Activated naive CD4-positive, alpha-beta T cell treated with Interleukin-2 at 50 U/mL for 16 hours (primary cell): ENCODE measurements at places on chromosomes 12 and 14.

GRCh38 chr12:102885043-102885932 is 31.8 kb downstream of the PAH start:
- no peak for DNase-seq

GRCh38 chr12:50720501-50720900 is 43.4 kb upstream of the ATF1 start:
- no peak for DNase-seq

DNA sequence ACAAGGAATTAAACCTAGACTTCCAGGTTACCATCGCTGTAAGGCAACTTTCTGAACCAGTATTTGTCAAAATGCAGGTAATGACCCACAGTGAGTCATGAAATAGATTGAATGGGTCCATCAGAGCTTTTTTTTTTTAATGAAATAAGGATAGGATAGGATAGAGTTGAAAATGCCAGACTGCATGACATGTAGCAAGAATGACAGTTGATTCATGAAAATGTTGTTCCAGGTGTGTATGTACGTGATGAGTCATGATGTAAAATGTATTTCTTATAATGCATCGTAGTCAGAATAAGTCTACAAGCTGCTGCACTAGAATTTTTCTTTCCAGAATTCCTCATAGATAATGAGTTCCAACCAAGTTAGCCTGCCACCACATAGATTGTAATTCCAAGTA is 184.4 kb upstream of the BCL2L14 start:
- no peak for DNase-seq

DNA sequence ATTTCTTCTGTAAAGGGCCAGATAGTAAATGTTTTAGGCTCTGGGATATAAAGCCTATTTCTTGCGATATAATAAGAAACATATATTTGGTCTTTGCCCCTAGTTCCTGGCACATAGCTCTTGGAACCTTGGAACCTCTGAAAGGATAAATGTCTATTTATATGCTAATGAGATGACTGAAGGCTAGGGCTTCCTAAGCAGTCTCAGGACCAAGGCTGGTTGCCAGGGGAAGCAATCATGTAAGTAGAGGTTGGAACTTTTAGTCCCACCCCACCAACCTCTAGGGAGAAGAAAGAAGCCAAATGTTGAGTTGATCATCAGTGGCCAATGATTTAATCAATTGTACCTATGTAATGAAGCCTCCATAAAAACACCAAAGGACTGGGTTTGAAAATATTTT is 26.6 kb upstream of the NFYB start:
- DNase-seq: no peak

GRCh38 chr14:92905667-92906066 is 17.3 kb upstream of the CHGA start:
- DNase-seq: no peak

DNA sequence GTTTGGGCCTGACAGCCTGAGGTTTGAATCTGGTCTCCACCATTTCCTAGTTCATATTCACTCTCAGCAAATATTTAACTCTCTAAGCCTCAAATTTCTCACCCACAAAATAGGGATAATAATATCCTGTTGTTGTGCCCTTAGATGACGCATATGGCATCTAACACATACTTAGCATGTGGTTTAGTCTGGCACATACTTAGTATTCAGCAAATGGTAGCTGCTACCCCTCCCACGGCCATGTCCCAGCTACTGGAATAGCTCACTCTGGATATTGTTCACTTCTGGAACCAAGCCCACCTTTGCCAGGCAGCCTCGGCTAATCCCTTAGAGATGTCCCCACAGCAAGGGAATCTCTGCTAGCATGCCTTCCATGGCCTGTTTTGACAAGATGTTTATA is 53.3 kb downstream of the BICD1 start:
- no peak for DNase-seq

- no peak for DNase-seq
Observed at GRCh38 chr14:51442513-51443175, 202.6 kb downstream of the TMX1 start.

DNA sequence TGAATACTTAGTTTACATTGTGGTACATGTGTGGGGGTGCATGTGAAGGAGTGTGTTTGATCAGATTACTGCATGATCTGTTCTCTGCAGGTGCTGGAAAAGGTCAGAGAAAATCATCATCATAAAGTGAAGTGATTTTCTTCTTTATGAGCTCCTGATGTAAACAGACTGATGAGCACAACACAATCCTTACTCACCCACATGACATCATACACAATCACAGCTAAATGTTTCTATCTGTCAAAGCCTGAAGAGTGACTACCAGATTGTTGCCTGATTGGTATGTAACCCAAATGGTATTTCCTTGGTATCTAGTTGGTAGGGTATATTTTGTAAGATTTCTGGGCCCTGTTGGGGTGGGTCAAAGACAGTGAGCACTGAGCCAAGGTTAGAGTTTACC is 270.8 kb downstream of the FOXG1 start:
- DNase-seq: no peak

- no peak for DNase-seq
Observed at GRCh38 chr12:69533844-69534243, 51.4 kb upstream of the CCT2 start.

- no peak for DNase-seq
Observed at GRCh38 chr12:126926023-126926594, 1340.9 kb upstream of the TMEM132C start.

DNA sequence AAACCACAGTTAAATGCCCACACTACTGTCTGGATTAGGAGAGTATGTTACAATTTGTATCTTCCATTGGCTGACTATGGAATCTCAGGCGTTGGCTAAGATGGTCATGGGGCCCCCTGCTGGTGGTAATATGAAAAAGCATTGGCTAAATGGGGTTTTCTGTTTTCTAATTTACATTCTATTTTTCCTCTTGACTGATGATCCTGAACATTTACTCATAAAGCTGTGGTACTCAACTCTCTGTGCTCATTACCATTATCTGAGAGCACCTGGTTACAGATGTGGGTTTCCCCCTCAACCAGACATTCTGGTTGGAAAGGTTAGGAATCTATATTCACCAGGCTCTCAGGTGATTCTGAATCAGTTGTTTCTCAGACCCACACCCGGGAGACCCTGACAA is 64.8 kb downstream of the WSCD2 start:
- DNase-seq: peak; percentile 4

GRCh38 chr12:70849265-70849960 is 71.1 kb downstream of the PTPRR start:
- DNase-seq: no peak

DNA sequence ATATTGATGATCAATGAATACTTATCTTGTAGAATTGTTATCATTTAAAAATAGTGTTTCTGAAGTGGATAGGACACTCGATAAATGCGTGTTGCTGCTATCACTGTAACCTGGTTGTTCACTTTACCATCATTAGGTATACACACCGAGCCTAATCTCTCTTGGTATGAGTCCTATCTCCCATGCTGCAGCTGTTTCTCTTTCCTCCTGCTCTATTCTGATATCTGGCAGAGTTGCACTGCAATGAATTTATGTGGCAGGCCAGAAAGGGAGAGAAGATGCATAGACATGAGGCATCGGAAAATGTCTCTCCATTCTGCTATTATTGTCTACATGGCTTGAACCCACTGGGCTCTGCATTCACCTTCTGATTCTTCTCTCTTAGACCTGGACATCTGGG is 26.7 kb downstream of the KCNK10 start:
- no peak for DNase-seq

GRCh38 chr14:70955543-70956480 is 48.6 kb downstream of the PCNX1 start:
- DNase-seq: peak; percentile 37

- no peak for DNase-seq
Observed at GRCh38 chr14:88607829-88608228, 45.0 kb downstream of the ZC3H14 start.

DNA sequence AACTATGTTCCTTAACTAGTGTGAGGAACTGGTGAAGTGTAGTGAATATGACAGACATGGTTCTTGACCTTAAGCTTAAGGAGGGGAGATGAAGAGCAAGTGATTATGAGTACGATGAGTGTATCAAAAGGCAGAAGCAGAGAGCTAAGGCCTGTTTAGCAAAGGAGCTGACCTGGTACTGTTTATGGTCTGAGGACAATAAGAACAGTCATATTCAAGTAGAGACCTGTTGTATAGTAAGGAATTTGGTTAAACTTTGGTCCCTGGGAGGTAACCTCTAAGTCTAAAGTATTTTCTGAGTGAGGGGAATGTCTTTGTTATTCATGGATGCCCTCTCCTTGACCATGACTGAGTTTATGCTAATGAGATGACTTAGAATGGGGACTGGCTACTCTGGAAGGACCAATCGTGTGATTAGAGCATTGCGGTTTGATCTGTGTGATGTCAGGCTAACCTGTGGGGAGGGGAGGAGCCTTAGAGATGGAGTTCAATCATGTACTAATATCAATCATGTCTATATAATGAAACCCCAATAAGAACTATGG is 389.3 kb downstream of the BMP4 start:
- DNase-seq: no peak

GRCh38 chr14:53006931-53007562 is 56.2 kb upstream of the FERMT2 start:
- DNase-seq: no peak

DNA sequence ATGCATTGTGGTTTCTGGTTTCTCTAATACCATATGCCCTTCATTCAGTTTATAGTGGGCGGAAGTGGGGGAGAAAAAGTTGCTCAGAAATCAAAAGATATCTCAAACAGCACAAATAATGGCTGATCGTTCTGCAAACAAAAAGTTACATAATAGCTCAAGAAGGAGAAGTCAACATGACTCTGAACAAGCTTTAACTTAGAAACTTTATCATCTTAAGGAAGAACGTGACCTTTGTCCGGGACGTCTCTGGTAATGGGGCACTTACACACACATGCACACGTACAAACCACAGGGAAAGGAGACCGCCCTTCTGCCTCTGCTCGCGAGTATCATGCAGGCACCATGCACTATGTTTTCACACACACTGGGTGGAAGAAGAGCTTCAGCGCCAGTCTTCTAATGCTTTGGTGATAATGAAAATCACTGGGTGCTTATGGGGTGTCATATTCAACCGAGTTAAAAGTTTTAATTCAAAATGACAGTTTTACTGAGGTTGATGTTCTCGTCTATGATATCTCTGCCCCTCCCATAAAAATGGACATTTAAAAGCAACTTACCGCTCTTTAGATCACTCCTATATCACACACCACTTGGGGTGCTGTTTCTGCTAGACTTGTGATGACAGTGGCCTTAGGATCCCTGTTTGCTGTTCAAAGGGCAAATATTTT is 4.7 kb downstream of the FOS start:
- DNase-seq: no peak

- peak; percentile 8 for DNase-seq
Observed at GRCh38 chr12:88241862-88242570, 99.9 kb downstream of the TMTC3 start.

GRCh38 chr12:47935184-47935583 is 28.2 kb upstream of the TMEM106C start:
- DNase-seq: no peak
